ENCODE measurements at places on chromosomes 6 and 20. TPM values are rescaled to one million over a fixed set of nuclear protein-coding genes. Genes with fewer than 3 reads are reported as not detected.

GRCh38 chr6:14459315-14459714 is 341.7 kb downstream of the CD83 start:
- no peak for DNase-seq

DNA sequence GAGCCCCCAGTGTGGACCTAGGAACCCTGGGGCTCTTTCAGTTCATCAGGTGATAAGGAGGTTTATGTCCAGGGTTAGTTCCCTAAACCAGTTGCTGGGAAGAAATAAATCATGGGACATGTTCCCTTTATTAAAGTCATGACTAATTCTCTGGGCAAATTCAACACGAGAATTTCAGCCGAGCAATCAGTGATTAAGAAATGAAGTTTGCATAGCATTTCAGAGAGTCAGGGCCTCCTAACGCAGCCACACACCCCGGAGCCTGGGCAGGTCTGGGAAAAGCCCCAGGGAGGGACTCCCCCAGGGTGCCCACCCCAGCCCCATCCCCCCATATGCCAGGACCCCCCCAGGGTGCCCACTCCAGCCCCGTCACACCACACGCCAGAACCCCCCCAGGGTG is 20.1 kb downstream of the SLCO4A1 start:
- DNase-seq: no peak

Gene SSTR4
- polyA plus RNA-seq: not detected

- DNase-seq: no peak
Measured at GRCh38 chr20:4488407-4489339, 233.0 kb upstream of the PRND start.

Gene JAG1
- polyA plus RNA-seq: 43.3 TPM

DNA sequence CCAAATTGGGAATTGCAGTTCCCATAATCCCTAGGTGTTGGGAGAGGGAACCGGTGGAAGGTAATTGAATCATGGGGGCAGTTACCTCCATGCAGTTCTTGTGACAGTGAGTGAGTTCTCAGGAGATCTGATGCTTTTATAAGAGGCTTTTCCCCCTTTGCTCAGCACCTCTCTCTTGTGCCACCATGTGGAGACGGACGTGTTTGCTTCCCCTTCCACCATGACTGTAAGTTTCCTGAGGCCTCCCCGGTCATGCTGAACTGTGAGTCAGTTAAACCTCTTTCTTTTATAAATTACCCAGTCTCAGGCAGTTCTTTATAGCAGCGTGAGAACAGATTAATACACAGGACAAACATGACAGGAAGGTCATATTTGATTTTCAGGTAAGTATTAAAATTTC is 25.3 kb upstream of the HECA start:
- no peak for DNase-seq

Gene ANKRD66
- polyA plus RNA-seq: 0.51 TPM

DNA sequence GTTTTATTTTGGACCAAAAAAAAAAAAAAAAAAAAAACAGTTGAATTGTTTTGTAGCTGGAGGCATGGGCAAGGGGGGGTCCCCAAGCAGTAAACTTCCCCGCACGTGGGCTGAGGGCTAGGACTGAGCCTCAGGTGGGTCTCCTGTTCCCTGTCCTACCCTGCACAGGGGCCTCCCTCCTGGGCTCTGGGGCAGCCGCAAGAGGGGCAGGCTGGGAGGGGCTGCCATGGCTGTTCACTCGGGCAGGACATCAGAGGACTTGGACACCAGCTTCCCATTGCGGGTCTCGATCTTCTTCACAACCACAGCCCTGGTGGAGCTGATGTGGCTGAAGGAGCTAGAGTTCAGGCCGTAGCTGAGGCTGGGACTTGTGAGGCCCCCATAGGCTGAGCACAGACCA is 21.1 kb downstream of the SGK1 start:
- no peak for DNase-seq

DNA sequence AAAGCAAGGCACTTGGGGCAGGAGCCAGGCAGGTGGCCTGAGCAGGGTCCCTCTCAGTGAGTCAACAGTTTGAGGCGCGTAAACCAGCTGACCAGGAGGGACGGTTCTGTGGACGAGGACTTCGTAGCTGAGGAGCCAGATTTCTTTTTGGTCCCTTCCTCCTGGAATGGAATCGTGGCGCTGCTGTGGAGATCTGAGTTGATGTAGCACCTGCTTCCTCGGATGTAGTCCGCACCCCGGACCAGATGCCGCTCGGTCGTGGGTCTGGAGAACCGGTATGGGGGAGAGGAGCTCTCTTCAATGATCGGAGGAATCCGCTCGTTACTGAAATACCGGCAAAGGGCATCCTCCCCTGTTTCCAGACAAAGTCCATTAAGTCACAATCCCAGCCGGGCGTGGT is 49.7 kb upstream of the IPCEF1 start:
- no peak for DNase-seq

Gene SLC22A2
- 0.35 TPM for polyA plus RNA-seq

DNA sequence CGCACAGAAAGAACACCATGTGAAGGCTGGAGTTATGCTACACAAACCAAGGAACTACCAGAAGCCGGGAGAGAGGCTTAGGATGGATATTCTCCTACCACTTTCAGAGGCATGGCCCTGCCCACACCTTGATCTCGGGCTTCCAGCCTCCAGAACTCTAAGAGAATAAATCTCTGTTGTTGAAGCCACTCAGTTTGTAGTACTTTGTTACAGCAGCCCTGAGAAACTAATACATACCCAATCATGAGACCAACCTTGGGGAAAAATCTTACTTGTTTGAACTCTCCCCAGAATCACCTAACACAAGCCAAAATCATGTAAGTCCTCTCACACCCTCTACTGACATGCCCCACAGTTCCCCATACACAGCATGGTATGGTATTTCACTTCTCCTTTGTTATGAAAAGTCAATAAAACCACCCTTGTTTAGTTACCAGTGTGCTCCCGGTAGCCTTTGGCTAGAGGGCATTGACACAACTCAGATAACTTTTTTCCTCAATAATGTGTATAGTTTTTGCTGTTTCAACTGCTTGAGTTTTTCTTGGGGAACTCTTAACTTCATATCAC is 40.7 kb upstream of the SLC2A12 start:
- DNase-seq: no peak

Gene NKAPL
- 1.5 TPM for polyA plus RNA-seq

DNA sequence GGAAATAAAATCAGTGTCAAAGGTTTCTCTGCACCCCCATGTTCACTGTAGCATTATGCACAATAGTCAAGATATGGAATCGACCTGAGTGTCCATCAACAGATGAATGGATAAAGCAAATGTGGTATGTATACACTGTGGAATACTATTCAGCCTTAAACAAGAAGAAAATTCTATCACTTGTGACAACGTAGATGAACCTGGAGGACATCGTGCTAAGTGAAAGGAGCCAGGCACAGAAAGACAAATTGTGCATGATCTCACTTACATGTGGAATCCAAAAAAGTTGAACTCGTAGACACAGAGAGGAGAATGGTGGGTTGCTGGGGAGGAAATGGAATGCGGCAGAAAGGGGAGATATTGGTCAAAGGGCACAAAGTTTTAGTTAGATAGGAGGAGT is 136.3 kb upstream of the ESR1 start:
- no peak for DNase-seq

DNA sequence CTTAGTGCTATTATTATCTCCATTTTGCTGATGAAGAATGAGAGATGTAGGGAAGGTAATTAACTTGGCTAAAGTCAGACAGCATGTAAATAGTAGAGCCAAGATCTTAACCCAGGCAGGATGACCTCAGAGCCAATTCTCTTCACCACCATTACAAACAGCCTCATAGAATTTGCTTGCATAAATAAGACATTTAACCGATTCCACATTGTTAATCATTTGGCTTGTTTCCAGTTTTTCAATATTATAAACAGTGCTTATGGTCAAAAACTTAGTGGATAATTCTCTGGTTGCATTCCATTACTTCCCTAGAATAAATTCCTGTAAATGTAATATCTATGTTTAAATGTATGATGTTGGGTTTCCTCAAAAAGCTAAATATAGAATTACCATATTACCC is 19.1 kb upstream of the PRDM1 start:
- DNase-seq: no peak

DNA sequence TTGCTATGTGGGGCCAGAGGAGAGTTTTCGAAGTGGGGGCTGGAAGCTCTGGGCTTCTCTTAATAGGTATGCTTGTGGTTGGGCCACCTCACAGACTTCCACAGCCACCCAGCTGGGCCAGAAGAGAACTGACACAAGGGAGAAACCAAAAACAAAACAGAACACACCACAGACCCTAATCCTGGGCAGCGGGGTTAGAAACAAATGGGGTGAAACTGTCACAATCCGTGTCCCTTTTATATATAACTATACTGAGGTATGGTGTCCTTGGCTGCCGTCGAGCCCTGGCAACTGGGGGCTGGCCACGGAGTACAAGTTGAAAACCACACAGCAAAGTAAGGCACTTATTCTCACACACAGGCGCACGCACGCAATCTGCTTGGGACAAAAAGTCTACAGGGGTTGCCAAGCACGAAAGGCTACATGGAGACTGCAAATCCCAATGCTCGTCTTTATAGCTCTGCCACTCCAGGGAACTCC is 78.3 kb downstream of the TRAM2 start:
- no peak for DNase-seq

DNA sequence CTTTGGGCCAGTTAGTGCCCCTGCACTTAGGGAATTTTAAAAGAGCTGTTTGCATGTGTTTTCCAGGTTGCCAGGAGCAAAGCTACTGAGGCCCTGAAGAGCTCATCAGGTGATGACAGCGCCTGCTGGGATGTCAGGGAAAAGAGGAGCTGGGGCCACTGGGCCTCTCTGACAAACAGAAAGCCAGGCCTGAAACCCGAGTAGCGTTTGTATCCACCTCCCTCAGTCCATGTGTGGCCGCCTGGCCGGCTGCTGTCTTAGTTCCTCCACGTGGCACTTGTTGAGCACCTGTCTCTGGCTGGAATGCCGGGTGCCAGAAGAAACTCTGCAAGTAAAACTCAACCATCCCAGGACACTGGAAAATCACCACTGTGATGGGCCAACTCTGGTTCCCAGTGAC is 601.2 kb downstream of the CDH26 start:
- no peak for DNase-seq

Gene POM121L2
- polyA plus RNA-seq: not detected

Gene TSPO2
- polyA plus RNA-seq: 1.5 TPM

Gene GNMT
- 0.29 TPM for polyA plus RNA-seq

GRCh38 chr6:48101290-48101689 is 9.7 kb downstream of the PTCHD4 start:
- DNase-seq: no peak

DNA sequence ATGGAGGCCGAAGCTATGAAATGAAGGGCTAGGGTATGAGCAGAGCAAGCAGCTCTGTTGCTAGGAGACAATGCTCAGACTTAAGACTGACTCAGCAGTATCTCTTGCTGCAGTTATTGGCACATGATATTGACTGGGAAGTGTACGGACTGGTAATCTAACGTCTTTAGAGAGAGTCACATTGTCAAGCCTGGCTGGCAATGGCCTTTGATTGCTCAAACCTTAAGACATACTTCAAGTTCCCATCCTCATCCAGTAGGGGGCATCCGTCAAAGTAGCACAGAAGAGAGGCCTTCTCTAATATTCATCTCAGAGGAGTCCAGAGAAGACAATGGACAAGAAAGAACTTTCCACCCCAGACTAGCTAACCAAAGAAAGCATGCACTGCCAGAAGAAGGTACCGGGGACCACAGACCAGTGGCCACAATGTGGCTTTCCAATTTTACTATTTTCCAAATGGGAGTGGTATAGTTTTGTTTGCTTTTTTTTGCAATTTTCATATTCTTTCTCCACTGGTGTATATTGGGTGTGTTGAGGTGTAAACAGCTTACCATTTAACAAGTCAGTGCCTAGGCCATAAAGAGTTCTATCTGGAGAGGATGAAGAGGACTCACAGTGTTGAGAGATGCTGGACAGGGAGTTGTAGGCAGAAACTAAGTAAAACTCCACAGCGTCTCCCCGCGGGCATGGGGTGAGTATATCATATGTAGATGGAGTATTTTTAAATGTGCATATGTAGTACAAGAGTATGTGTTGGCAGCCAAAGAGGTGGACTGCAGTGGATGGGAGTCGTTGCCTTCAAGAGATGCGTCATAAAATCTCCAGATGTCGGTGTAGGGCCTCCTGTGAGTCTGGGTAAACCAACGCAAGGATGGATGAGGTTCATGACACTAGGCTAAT is 36.7 kb downstream of the LRFN2 start:
- no peak for DNase-seq

- DNase-seq: no peak
Measured at GRCh38 chr6:3553254-3553653, 96.4 kb upstream of the SLC22A23 start.

Gene FAM209B
- polyA plus RNA-seq: not detected

Gene TNXB
- polyA plus RNA-seq: 76.2 TPM

GRCh38 chr20:63293871-63294535 is 1.0 kb downstream of the COL20A1 start:
- DNase-seq: no peak

GRCh38 chr6:54308986-54309315 is 710 bp downstream of the TINAG start:
- no peak for DNase-seq

DNA sequence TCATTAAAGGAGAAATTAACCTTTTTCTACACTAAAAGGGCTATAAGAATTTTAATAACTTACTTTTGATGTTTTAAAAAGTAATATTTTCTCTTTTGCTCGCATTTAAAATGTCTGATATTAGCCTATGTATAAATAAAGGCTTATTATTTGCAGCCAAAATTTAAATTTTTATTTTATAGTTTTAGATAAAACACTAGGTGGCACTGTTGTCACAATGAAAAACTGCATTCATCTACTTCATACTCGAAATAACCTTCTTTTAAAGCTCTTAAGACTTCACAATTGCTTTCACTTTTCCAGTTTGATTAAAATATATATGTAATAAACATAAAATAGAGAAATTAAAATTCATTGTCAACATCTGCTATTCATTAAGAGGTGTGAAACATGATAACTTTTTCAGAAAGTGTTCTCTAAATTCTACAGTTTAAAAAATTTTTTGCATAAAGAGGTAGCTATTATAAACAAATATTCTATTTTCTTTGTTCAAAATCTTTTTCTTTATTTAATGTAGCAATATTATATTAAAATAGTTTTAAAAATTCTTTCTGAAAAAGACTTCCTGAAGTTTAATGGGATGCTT is 78.8 kb upstream of the DEFB112 start:
- DNase-seq: peak; percentile 12

Gene SLC17A2
- not detected for polyA plus RNA-seq

Gene SAMD3
- 2.3 TPM for polyA plus RNA-seq

Gene LAMA5
- 43.3 TPM for polyA plus RNA-seq

- DNase-seq: no peak
Measured at GRCh38 chr20:57190536-57191264, 75.7 kb downstream of the BMP7 start.

DNA sequence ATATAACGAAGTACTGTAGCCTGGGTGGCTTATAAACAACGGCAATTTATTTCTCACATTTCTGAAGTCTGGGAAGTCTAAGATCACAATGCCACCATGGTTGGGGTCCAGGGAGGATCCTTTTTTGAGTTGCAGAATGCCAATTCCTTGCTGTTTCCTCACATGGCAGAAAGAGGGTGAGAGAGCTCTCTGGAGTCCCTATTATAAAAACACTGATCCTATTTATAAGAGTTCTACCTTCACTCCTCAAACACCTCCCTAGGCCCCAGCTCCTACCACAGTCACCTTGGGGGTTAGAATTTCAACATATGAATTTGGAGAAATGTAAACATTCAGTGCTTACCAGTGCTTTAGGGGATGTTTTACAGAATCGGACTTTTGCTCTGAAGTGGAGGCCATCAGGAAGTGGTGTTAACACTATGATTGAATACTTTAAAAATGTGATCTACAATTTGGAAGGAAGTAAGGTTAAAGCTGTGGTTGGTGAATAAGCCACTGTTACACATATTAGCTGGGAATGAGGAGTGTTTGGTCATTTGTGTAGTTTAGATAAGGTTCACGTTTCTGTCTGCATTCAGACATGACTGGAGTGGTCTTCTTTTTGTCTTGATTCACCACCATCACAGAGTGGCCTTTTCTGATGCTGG is 79.9 kb upstream of the SPTLC3 start:
- DNase-seq: no peak

- DNase-seq: no peak
Measured at GRCh38 chr6:21327326-21328112, 266.0 kb upstream of the SOX4 start.
